Posterior vena cava (tissue), 2 donors: ENCODE measurements at places on chromosomes 1 and 21. TPM values are rescaled to one million over a fixed set of nuclear protein-coding genes. Genes with fewer than 3 reads are reported as not detected.

DNA sequence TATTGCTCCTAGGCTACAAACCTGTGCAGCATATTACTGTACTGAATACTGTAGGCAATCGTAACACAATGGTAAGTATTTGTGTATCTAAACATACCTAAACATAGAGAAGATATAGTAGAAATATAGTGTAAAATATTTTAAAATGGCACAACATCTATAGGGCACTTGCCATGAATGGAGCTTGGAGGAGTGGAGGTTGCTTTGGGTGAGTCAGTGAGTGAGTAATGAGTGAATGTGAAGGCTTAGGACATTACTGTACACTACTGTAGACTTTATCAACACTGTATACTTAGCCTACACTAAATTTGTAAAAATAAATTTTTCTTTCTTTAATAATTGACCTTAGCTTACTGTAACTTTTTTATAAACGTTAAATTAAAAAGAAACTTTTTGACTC is 7.9 kb downstream of the LEFTY2 start:
- DNase-seq, result no peak

DNA sequence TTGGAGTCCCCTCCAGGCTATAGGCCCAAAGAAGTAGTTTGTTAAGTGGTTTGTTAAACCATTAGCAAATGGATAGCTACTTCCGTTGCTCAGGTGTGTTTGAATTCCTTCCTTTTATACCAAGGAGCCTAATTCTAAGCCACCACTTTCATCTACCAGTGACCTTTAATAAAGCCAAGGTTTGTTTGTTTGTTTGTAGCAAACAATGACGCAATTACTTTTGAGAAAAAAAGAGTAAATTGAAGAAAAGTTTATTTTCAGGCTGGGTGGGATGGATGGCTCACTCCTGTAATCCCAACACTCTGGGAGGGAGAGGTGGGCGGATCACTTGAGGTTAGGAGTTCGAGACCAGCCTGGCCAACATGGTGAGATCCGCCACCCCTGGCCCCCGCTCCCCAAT is 30.8 kb upstream of the RD3 start:
- no peak for DNase-seq

- DNase-seq, result no peak
Measured at GRCh38 chr1:184221087-184221486, 165.7 kb upstream of the C1orf21 start.

DNA sequence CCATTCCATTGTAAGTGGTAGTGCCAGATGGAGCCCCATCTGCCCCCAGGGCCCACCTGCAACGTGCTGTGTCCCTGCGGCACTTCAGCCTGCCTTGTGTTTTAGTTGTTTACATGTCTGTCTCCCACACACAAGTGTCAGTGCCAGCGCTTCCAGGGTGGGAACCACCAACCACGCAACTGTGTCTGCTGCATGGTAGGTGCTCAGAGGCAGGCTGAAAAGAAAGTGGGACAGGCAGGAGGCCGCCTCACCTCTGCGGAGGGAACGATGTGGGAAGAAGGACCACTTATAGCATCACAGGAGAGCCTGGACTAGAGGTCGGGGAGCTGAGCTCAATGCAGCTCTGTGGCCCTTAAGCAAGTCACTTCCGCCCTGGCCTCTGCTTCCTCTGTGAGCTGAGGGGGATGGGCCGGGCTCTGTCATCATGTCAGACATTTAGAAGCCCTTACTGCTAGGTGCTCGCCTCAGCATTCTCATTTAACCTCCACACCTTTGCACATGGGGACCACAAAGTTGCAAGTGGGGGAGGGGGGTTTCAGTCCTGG is 17.9 kb downstream of the SLC9A1 start:
- DNase-seq, result peak; percentile 90

- DNase-seq, result peak; percentile 92
Measured at GRCh38 chr1:181089676-181090544, 1.4 kb downstream of the IER5 start.

DNA sequence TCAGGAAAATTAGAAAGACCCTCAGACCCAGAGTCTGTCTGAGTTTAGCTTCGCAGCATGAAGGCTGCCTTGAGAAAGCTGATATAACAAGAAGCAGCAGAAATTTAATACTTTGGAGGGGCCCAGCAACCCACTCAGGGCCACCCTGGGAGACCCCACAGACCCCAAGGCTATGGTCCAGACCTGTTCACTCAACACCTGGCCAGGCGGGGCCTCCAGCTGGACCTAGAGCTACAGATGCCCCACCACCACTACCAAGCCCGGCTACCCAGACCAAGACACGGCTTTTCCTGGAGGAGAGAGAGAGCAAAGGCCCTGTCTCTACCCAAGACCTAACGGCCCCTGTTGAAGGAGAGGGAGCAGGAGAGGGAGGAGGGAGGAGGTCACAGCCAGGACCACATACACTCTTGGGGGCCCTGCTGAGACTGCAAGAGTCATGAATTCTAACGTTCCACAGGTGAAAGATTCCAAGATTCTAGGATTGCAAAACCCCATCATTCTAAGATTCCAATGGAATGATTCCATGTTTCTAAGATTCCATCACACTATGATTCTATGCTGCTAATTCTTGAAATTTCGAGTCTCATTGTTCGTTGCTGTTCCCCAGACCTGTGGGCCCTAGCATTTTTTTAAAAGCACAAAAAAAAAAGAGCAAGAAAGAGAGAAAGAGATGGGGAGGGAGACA is 53.2 kb downstream of the LACTBL1 start:
- DNase-seq, result peak; percentile 34

- no peak for DNase-seq
Measured at GRCh38 chr1:33338440-33339211, 17.7 kb upstream of the A3GALT2 start.

DNA sequence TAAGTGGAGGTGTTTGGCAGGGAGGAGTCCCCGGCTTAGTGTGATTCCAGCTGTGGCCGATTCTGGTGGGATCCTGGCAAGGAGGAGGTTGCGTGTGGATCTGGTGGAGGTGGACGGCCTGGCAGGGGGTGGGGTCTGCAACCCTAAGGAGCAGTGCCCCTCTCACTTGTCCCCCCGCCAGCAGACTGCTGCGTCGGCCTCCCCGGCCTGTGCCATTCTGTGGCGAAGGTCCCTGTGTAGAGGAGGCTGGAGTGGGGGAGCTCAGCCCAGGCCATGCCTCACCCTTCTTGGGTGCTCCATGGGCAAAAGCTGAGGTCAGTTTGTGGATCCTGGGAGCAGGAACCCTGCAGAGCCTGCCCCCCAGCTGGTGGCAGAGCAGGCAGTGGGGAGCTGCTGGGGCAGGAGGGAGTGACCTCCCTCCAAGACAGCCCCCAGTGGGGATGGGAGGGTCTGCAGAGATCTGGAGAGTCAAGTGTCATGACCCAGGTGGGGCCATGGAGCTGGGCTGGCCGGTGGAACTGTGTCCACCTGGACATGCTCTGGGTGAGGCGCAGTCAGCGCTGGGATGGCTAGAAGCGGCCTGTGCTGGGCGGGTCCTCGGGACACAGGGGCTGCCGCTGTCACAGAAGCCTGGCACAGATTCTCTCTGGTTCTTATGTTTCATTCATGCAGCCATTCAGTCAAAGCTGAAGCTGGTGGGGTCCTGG is 5.3 kb downstream of the MIB2 start:
- no peak for DNase-seq

DNA sequence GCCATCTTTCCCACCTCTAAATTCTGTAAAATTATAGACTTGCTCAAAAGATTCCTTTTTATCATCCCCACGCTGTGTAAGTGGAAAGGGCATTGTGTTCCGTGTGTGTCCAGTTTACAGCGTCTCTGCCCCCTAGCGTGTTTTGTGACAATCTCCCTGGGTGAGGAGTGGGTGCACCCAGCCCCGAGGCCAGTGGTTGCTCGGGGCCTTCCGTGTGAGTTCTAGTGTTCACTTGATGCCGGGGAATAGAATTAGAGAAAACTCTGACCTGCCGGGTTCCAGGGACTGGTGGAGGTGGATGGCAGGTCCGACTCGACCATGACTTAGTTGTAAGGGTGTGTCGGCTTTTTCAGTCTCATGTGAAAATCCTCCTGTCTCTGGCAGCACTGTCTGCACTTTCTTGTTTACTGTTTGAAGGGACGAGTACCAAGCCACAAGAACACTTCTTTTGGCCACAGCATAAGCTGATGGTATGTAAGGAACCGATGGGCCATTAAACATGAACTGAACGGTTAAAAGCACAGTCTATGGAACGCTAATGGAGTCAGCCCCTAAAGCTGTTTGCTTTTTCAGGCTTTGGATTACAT is 61.9 kb downstream of the POFUT2 start:
- no peak for DNase-seq

- no peak for DNase-seq
Measured at GRCh38 chr21:14737922-14738321, 191.8 kb upstream of the SAMSN1 start.

DNA sequence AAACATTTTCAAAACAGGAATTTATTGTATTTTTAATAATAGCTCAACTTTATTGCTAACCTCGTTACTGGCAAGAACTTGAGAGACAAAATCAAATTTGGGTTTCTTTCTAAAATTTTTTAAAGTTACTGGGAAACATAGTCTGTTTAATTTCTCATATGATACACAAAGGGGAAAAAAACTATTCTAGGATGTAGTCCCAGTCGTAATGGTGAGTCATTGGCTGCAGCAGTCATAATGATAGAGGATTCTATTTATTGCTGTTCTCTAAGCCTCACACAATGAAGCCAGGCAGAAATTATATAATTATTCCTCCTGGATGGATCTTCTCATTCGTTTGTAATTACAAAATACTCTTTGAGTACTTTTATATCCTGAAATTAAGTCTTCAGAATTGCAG is 326.5 kb upstream of the SGIP1 start:
- DNase-seq, result no peak

DNA sequence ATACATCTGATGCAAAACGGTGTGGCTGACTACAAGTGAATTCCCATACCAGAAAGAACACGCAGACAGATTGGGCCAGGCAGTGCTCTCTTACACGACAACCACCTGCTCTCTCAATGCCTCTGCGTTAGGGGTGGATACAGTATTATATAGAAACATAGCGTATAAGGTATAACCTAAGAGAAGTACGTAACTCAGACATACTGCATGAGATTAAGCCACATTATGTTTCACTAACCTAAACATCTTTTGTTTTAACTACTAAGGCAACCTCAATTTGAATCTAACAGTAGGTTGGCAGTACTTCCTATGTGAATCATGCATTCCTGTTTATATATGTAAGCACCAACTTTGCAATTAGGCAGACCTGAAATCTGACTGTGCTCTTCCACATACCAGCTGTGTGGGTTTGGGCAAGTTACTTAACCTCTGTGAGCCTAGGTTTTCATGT is 58.1 kb upstream of the COA6 start:
- DNase-seq, result no peak

DNA sequence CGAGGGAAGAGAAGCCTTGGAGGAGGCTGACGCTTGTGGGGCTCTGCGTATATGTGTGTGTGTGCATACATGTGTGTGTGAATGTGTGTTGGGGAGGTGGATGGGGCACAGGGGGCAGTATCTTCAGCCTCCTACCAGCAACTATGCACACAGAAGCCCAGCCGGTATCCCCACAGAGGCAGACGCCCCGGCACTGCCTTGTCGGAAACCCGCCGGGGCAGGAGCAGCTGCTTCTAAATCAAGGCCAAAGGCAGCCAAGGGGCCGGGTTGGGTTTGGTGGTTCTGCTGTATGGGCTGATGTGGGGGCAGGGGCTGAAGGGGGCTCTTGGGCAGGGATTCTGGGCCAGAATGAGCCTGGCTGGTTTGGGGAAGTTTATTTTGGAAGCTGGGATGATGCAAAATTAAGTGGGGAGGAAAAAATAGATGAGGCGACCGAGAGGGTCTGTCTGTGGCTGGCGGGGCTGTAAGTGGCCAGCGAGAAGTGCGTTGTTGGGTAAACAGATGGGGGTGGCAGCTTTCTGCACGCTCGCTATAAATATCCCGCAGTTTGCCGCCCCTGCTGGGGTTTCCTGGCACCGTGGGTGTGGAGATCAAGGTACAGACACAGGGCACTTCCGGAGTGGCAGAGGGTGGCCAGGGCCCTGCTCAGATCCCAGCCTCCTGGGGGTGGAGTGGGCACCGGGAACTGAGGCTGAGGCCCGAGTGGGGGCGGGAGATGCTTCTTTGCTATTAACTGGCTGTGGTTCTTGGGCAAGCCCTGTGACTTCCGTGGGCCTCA is 11.0 kb upstream of the WNT4 start:
- DNase-seq, result no peak

The ECE1 gene
- total RNA-seq, result 108 TPM

The PTPN14 gene
- 51.5 TPM for total RNA-seq

The FCRL5 gene
- 0.19 TPM for total RNA-seq
